ENCODE measurements at places on chromosomes 3 and 15.

GRCh38 chr15:64599226-64599625 is 138.8 kb downstream of the ZNF609 start:
- DNase-seq: no peak

GRCh38 chr3:153927107-153927506 is 194.1 kb upstream of the ARHGEF26 start:
- DNase-seq: peak; percentile 16

GRCh38 chr15:36880224-36880912 is 220.0 kb downstream of the MEIS2 start:
- DNase-seq: no peak

DNA sequence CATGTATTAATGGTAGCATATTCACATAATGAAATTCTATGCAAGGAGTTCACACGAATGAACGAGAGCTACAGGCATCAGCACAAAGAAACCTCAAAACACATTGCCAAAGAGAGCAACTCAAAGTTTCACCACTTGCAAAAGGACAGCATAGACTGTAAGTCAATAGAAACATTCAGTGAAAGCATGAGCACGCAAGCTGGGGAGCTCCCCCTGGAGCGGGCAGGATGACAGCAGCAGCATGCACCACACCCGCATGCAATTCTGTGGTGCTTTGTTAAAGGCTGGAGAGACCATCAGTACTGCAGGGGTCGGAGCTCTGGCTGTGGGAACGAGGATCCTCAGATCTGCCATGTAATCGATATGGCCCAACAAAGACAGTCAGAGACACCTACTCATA is 18.7 kb downstream of the OCA2 start:
- DNase-seq: no peak

DNA sequence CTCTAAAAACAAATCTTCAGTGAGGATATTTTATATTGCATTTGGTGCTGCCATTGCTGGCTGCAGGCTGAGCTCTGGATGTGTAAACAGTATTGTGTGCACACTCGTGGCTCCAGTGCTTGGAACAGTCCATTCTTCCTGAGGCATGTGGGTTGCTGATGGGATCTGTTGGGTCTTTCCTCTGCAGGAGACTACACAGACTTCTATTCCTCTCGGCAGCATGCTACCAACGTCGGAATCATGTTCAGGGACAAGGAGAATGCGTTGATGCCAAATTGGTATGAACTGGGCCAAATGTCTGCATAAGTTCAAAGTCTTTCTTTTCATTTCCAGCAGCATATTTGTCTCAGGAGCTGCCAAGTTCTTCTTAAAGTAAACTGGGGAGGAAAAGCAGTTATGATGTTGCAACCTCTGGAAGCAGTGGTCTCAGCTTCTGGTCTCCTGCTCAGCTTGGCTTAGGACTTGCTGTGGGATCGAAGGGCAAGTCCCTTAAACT is 9.3 kb downstream of the FAH start:
- DNase-seq: no peak

GRCh38 chr3:95227092-95227491 is 1164.2 kb downstream of the NSUN3 start:
- no peak for DNase-seq

GRCh38 chr3:51799879-51800749 is 21.1 kb upstream of the IQCF6 start:
- peak; percentile 54 for DNase-seq

DNA sequence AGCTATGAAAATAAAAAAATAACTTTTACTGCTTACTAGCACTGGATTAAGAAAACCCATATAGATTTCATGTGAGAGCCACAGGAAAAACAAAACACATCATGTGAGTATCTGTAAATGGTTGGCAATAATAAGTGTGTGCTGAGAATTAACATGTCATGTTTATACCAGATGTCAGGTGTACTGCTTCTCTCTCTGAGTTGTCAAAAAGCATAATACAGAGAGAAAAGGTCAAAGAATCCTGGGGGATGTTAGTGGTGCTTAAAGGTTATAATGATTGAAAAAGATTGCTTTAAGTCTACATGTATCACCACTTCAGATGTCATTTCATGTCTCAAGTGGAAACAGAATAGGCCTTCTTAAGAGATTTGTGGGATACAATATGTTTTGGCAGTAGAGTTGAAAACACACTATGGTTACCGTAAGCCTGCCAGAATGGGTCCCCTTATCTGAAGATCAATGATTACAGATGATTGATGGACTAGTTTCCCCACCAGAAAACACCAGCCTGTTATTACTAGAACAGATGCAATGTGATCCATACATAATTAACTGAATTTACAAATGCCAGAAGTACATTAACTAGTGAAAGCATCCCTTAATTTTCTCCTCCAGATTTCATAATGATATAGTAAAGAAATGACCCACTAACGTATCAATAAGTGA is 204.1 kb downstream of the CNTN3 start:
- no peak for DNase-seq

GRCh38 chr3:138799822-138800221 is 34.9 kb downstream of the PIK3CB start:
- no peak for DNase-seq

DNA sequence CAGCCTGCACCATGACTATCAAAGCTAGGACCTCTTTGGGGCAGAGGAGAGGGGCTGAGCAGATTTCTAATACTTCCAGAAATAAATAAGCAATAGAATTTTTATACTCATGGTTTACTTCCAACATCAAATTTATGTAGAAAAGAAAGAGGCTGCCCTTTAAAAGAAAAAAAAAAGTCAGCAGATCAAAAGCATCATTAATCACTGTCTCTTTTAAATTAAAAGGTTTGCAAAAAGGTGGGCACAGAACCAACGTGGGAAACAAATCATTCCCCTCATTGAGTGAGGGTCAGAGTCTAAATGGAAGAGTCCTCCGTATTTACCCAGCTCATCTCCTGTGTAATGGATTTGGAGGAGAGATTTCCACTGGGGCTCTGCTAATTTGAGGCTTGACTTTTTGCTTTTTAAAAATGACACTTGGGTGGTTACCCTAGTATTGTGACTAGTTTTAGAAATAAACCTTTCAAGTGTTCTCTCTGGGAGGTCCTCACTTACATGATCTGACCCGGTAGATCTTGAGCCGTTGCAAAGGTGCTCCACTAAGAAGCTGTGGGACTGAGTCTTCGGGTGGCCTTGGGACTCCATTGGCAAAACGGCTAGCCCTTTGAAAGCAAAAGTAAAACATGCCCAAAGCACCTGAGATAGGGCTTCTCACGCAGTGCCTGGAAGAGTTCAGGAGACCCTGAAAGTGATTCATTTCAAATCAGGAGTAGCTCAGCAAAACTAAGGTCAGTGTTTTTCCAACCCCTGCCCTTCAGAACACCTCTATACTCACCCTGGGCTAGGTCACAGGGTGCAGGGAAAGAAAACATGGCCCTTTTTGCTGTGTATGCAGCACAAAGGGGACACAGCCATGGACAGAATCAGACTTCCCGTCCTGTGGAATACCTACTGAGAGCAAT is 320.9 kb downstream of the FOXP1 start:
- DNase-seq: no peak

- no peak for DNase-seq
Measured at GRCh38 chr3:15810702-15811101, 12.9 kb upstream of the ANKRD28 start.

GRCh38 chr15:87239582-87240230 is 1016.8 kb downstream of the NTRK3 start:
- no peak for DNase-seq

DNA sequence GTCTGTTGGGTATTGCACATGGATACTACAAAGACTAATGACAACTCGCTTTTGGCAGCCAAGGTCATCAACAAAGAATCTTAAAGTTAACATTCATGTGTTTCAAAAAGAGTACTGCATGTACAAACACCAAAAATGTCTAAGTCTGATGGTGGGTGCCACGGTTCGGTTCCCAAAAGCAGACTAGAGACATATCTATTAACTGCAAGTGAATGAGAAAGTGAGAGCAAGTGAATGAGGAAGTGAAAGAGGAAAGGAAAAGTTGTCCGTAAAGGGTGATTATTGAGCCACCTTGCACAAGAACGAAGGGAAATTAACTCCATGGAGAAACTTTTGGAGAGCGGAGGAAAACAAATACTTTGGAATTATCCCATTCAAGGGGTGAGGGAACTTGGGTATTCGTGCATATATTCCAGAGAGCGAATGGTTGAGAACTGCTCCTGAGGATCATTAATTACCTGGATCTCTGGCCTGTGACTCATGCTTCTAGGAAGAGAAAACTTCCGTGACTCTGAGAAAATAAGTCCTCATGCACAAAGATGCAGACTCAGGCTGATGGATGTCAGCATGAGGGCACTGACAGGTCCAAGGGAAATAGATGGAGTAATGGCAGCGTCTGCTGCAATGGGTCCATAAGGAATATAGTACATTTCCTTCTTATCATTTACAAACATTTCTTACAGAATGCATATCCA is 336.5 kb upstream of the TGFBR2 start:
- DNase-seq: no peak
